ENCODE measurements at places on chromosomes 3 and 15. TPM values are rescaled to one million over a fixed set of nuclear protein-coding genes. Genes with fewer than 3 reads are reported as not detected.

ZNF80 gene
- total RNA-seq: 2.3 TPM

SH2D7 gene
- total RNA-seq: not detected

EXOG gene
- 17.7 TPM for total RNA-seq

GOLGA6L9 gene
- 1.7 TPM for total RNA-seq

GOLGA6L26 gene
- not detected for total RNA-seq

Data from CD8-positive, alpha-beta memory T cell (primary cell).